ENCODE measurements at places on chromosomes 7 and 10.

- DNase-seq = no peak
These were observed 1.3 kb downstream of the CUL1 start for GRCh38 chr7:148699782-148700629.

DNA sequence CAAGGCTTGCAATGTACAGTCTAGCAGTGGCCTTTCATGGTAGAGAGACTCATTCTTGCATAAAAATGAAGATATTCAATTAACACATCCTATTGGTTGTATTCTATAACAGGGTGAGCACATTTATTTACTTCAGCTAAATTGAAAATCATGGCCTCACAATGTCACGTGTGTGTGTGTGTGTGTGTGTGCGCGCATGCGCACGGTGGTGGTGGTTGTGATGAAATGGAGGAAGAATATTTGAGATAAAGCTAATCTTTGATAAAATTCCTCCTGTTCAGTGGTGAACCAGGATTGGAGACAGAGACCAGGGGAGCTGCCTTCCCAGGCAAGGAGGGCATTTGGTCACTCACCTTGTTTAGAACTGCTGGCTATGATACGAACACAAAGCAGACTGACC is 199.8 kb downstream of the DPP6 start:
- DNase-seq = no peak

- DNase-seq = no peak
These were observed 18.3 kb upstream of the BHLHA15 start for GRCh38 chr7:98192781-98193457.

- DNase-seq = no peak
These were observed 292.4 kb upstream of the NFE2L3 start for GRCh38 chr7:25859412-25860274.

- no peak for DNase-seq
These were observed 3.4 kb downstream of the KCNIP2 start for GRCh38 chr10:101840102-101840684.

DNA sequence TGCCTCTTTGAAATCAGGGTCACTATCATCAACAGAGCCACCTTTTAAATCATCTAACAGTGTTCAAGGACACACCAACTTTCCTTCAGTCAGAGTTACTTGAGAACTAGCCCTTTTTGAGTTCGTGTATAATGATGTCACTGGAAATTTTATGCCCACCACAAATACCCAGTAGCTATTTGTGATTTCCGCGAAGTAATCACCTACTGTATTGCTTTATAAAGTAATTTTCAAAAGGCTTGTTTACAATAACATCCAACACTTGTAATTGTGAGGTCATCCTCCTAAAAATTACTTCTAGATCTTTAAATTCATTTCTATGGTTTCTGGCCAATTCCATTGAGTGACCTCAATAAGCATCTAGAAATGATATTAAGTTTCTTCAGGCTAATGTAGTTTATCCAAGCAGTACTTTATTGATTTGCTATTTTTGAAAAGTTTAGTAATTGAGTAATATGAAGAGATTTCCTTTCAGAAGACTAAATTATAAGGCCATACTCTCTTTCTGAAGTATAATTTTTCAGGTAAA is 12.8 kb downstream of the TRDMT1 start:
- no peak for DNase-seq

DNA sequence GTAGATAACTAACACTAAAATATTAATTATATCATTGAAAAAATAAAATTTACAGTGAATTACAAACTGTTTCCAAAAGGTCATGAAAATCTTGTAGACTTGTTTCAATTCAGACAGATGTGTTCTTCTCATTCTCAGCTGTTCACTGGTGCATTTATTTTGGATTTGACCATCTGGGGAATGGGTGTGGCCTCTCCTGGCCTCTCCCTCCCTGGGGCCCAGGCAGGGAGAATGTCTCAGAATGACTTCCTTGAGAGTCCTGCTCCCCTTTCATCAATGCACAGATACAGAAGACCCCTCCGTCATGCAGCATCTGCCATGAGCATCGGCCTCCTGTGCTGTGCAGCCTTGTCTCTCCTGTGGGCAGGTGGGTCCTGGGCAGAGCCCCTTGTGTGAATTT is 192.8 kb upstream of the PRSS58 start:
- DNase-seq = no peak

DNA sequence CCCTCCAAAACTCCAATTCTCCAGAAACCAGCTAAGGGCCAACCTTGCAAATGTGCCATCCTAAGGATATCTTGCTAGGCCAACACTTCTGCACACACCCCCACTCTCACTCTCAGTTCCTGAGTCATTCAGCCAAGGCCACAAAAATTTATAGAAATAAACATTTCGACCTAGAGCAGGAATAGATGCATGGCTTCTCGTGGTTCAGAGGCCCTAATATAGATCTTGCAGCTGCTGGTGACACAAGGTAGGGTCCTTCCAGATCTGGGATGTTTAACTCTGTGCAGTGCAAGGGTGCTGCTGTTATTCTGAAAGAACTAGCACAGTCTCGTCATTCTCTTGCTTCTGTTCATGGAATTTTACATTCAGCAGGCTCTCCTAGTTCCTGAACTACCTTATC is 369.3 kb downstream of the CALN1 start:
- no peak for DNase-seq

DNA sequence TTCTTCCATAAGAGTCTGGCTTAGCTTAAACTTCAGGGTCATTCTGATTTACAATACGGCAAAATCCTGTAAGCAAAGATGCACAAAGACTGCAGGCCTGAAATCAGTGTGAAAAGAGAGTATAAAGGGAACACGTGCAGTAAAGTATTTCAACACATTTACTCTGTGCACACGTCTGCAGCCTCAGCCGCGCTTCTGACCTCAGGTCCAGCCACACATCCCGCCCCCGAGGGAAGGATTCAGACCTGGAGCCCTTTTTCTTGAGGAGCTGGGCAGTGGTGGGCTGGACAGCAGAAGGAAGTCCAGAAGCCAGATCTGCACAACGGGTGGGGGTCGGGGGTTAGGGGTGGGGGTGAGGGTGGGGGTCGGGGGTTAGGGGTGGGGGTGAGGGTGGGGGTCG is 58.9 kb upstream of the FAM20C start:
- no peak for DNase-seq

DNA sequence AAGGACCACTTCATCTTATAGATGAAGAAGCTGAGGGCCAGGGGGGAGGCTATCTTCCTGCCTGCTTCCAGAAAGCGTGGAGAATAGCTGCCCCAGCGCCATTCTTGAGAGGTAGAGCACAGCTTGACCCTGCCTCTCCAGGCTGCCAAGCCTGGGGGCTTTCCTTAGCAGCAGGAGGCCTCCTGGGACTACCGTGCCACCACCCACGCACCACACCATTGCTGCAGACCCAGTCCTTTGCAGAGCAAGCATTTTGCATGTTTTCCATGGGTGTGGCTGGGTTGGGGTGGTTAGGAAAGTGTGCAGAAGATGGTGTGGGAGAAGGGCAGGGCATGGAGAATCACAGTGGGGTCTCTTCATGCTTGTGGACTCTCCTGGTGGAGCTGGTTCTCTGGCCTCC is 64.9 kb downstream of the TBXAS1 start:
- DNase-seq = no peak
